ENCODE measurements at places on chromosomes 2 and 18. TPM values are rescaled to one million over a fixed set of nuclear protein-coding genes. Genes with fewer than 3 reads are reported as not detected.

GRCh38 chr18:79681484-79682387, 2.1 kb downstream of the CTDP1 start:
- DNase-seq, result no peak

DNA sequence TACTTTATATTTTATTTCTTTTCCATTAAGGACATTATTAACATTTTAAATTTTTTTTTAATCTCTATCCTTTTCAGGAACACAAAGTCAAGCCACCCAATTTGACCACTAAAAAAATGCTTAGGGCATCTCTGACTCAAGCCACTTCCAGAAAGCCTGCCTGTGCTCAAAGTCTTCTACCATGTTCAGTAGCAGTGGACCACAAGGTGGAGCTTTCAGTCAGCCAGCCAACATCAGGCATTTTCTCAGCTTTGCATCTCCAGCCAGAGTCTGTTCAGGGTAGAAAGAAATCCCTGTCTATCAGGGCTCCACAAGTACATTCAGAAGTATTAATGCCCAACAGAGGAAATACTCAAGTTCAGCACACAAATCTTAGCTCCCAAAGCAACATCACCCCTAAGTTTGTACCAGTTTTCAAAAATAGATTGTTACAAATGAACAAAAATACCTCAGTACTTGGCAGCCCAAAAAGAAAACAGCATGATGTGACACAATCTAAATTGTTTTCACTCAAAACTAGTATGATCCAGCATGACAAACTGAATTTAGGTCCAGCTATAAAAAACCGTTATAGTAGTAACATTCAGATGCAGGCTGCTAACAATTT, 37.6 kb downstream of the C18orf63 start:
- DNase-seq, result peak; percentile 23

- DNase-seq, result no peak
Observed at GRCh38 chr2:3071685-3072263, 305.8 kb downstream of the EIPR1 start.

GRCh38 chr2:156110890-156111289, 221.6 kb downstream of the NR4A2 start:
- DNase-seq, result no peak

DNA sequence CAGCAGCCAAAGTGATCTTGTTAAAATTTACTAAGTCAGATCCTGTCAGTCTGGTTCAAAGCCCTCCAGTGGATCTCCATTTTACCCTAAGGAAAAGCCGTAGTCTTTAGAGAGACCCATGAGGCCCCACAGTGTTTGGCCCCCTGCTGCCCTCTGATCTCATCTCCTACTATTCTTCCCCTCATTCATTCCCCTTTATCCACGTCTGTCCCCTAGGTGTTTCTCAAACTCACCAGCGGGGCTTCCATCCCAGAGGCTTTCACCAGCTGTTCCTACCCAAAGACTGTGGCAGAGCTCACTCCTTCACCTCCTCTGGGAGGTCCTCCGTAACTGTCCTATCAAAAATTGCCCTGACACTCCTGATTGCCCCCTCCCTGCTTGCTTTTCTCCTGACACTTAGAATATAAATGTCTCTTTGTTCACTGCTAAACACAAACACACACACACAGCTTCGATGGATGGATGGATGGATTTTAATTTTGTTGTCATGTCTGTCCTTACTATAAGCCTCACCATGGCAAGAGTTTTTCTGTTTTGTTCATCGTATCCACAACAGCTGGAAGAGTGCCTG, 26.1 kb downstream of the LIMS1 start:
- DNase-seq, result no peak

GRCh38 chr2:80238692-80239469, 65.7 kb downstream of the LRRTM1 start:
- DNase-seq, result peak; percentile 26

DNA sequence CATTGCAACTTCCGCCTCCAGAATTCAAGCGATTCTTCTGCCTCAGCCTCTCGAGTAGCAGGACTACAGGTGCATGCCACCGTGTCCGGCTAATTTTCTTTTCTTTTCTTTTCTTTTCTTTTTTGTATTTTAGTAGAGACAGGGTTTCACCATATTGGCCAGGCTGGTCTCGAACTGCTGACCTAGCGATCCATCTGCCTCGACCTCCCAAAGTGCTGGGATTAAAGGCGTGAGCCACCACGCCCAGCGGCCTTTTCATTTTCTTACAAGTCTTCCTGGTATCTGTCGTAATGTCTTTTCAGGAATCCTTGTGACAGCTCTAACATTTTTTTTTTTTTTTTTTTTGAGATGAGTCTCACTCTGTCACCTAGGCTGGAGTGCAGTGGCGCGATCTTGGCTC, 66.4 kb upstream of the EDAR start:
- DNase-seq, result no peak

- no peak for DNase-seq
Observed at GRCh38 chr2:36290306-36290856, 65.2 kb upstream of the CRIM1 start.

- no peak for DNase-seq
Observed at GRCh38 chr2:20467789-20468548, 21.1 kb downstream of the RHOB start.

DNA sequence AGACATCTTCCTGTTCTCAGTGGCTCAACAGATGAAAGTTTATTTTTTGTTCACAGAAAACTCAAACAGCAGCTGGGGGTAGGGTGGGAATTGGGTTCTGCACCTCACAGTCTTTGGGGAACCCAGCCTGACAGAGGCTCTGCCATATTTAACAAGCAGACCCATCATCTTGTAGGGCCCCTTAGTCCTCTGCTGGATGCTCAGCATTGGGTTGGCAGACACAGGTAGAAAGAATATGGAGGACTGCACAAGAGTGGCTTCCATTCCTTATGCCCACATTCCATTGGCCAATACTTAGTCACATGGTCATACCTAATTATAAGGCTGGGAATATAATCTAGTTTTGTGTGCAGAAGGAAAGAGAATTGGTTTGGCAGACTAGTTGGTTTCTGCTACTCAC, 89.1 kb downstream of the MYO3B start:
- no peak for DNase-seq

- DNase-seq, result peak; percentile 61
Observed at GRCh38 chr2:158501301-158501700, 44.5 kb downstream of the PKP4 start.

DNA sequence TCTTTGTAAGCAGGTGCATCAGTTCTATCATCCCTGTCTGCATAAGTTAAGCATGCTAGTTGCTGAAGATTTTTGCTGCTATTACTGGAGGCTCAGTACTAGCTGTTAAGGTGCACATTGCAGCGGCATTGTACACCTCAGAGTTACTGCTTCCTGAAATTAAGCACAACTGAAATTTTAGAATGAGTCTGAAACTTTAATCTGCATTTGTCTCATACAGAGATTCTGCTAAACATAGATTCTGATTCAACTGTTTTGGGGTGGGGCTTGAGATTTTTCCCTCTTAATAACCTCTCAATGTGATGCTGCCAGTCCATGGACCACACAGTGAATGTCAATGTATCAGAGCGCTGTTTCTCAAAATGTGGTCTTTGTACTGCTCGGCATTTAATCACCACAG, 585.7 kb upstream of the GCFC2 start:
- no peak for DNase-seq

DNA sequence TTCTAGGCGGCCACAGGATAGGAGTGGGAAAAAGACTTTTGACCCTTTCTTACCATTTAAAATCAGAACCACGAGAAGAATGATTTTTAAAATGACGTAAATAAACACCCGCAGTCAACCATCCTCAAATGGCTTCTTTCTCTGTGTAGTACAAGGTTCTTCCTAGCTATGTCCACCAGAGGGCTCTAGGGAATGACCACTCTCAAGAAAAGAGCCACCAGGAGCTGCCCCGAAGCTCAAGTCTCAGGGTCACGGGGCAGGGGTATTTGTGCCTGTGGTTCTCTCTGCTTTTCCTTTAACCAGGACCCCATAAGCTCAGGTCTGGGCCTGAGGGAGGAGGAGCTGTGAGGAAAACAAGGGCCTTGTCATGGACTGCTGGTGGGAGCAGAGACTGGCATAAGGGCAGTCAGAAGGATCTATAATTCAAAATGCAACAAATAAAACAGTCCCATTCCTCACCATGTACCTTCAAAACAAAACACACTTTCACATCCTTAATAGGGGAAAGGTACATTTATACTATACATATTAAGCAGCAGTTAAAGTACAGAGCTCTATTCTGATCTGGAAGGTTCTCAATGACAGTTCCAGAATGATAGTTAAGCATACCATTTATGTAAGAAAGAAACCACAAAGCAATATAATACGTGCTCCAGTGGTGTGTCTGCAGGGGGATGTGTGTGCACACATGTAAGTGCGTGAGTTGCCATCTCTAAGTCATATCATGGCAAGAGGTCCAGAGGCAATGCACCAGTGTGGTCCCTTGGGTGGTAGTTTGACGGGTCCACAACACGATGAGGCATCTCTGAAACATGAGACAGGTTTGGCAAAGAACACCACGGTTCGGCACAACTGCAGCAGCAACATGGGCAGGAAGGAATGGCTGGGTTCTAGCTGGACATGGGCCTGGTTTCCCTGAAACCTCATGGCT, 18.6 kb downstream of the LYPD1 start:
- no peak for DNase-seq

GRCh38 chr18:74488864-74489263, 7.3 kb upstream of the CNDP2 start:
- no peak for DNase-seq

- DNase-seq, result no peak
Observed at GRCh38 chr2:195316486-195316885, 340.5 kb upstream of the SLC39A10 start.

GRCh38 chr2:64672708-64673107, 19.0 kb upstream of the SERTAD2 start:
- no peak for DNase-seq

- no peak for DNase-seq
Observed at GRCh38 chr18:39788383-39788782, 2166.7 kb upstream of the PIK3C3 start.

DNA sequence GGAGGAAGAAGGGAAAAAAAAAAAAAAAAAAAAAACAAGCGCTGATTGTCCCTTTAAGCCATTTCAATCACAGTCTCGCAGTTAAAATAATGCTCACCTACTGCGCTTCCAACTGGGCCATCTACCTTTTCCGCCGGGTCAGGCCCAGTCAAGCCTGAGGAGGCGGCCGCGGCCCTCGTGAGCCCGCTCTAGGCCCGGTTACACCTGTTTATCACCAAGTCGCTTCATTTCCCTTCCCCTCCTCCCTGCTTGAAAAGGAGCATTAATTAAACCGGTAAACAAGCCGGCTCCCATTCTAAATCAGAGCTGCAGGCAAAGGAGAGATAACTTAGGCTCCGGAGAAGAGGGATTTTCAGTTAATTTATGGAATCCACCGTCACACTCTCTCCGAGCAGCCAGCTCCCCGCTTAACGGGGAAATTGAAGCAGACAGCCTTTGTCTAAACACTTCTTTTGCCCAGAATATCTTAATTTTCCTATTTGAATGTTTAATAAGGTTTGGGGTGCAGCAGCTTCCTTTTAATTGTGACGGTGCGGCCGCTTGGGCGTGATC, 140.1 kb upstream of the SIX3 start:
- DNase-seq, result no peak

- DNase-seq, result no peak
Observed at GRCh38 chr2:230952226-230952956, 27.3 kb upstream of the GPR55 start.

The IL1B gene
- 7.9 TPM for total RNA-seq

The ERBB4 gene
- total RNA-seq, result 13.6 TPM

The UGT1A9 gene
- total RNA-seq, result not detected

The KYNU gene
- 0.89 TPM for total RNA-seq

The ADCYAP1 gene
- total RNA-seq, result not detected

The TRABD2A gene
- 0.55 TPM for total RNA-seq

The GPAT2 gene
- 21.6 TPM for total RNA-seq

The FSIP2 gene
- 0.27 TPM for total RNA-seq
